Neural crest cell (in vitro differentiated cells): ENCODE measurements at places on chromosomes 4 and X. TPM values are rescaled to one million over a fixed set of nuclear protein-coding genes. Genes with fewer than 3 reads are reported as not detected.

XPNPEP2 gene
- 0.32 and 0.40 TPM in 2 replicates for total RNA-seq

GCNA gene
- total RNA-seq, result 2.0 and 2.3 TPM in 2 replicates

USP38 gene
- 14.9 and 15.2 TPM in 2 replicates for total RNA-seq

- no peak for DNase-seq
Measured at GRCh38 chr4:169617306-169617705, 3.1 kb upstream of the CLCN3 start.

DNA sequence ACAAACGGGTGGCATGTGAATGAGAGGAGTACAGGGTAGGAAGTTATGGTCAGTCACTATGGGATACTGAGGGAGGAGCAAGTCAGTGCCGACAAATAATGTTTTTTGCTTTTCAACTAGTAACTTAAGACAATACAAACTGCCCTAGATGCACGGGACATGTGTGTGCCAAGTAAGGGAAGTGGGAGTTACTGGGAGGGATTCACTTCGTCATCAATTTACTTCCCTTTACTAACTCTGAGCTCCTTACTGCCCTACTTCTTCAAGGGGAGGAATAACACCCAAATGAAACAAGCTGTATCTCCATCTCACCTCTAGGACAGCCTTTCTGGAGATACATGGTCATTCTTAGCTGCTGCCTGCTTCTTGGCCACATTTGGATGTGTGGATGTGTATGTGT, 97.7 kb downstream of the DGKK start:
- no peak for DNase-seq

GRCh38 chrX:68910731-68911428, 82.1 kb downstream of the EFNB1 start:
- DNase-seq, result no peak

GRCh38 chr4:62771983-62772557, 1571.9 kb downstream of the ADGRL3 start:
- no peak for DNase-seq
